ENCODE measurements at places on chromosomes 6 and 20.

- DNase-seq: no peak
These were observed 91.1 kb upstream of the HIVEP1 start for GRCh38 chr6:11921017-11921438.

DNA sequence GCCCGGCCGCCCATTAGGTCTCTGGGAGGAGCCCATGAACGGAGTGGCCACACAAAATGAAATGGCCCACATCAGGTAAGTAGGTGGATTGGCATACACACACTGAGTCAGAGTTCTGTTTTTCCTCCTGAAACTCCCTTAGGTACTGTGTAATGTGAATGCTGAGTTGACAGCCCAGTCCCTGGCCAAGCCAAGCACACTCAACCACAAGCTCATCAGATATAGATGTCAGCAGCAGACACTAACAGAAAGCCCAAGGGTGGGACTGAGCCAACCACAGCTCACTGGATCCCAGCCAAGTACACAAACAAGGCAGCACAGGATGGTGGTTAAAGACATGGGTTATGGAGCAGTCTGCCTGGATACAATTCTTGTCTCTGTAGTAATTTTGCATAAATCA lies 403.4 kb downstream of the GJA1 start:
- no peak for DNase-seq

GRCh38 chr6:36245572-36246061 lies 24.2 kb upstream of the PNPLA1 start:
- DNase-seq: no peak

DNA sequence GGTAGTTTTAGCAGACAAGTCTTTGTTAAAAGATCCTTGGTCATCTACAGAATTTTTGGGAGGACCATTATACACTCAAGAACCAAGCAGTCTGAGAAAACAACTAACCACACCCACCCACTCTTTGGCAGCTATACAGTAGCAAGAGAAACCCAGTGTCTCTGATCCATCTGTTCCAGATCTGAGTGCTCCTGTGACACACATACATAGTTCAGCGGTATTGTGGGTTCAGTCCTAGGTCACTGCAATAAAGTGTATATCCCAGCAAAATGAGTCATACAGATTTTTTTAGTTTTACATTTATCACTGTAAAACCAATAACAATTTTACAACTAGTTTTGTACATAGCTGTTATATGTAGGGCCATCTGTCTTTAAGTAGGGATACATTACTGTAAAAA lies 47.4 kb upstream of the PAK5 start:
- DNase-seq: no peak

DNA sequence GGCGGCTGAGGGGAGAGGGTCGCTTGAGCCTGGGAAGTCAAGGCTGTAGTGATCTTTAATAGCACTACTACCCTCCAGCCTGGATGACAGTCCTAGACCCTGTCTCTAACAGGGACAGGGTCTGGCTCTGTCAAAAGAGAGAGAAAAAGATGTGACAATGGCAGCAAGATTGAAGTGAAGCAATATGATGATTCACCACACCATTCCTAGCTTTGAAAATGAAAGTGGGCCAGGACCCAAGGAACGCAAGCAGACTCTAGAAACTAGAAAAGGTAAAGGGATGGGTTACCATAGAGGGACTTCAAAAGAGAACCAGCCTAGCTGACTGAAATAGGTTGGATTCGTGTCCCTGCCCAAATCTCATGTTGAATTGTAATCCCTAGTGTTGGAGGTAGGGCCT lies 426.9 kb downstream of the HTR1B start:
- no peak for DNase-seq
